GF-D8 (cell line): ENCODE measurements at places on chromosomes 16 and 17.

DNA sequence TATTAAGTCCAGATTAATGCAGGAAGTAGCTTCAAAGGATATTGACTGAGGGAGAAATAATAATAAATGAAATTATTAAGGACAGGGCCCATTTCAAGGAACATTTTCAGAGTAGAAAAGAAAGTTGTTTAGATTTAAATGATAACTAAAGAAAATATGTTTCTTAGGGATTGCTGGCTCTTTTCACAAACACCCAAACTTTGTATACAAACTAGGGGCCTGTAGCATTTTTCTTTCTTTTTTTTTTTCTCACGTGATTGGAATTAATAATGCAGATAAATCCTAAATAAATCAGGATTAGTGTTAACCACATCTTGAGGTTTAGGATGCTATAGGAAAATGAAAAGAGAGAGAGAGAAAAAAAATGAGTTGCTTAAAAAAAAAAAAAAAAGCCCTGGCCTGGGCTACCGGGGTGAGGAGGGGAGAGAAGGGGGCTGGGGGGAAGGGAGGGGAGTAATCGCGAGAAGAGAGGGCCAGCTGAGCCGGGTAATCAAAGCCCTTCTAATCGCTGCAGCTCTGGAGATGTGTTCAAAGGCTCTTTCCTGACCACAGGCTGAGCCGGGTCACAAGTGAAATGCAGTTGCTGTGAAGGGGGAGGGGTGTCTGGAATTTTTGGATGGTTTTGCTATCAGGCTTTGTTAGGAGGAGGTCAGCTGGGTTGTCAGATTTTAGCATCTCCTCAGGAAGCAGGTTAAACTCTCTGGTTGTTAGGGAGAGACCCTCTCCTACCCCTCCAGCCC is 104.6 kb upstream of the ZFHX3 start:
- DNase-seq: no peak

DNA sequence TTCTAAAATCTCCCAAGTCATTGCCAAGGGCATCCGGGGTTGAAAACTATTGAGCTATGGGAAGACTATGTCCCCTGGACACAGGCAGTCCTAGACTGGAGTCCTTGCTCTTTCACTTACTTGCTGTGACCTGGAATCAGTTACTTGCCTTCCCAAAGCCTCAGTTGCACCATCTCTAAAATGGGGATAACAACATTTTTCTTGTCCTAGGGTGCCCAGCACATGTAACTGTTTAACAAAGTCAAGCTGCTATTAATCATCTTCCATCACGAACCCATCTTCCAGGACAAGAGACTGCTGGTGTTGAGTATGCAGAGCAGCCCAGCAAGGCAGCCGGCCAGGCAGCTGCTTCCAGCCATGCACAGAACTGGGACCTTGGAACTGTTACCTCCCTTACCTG is 9.9 kb upstream of the CACNG4 start:
- DNase-seq: no peak

GRCh38 chr17:72223866-72224291 is 103.1 kb downstream of the SOX9 start:
- DNase-seq: no peak

GRCh38 chr16:87017371-87018012 is 299.7 kb downstream of the C16orf95 start:
- no peak for DNase-seq

- no peak for DNase-seq
These were observed 228.5 kb downstream of the TOX3 start for GRCh38 chr16:52318302-52319009.

GRCh38 chr17:1490643-1491442 is 1.6 kb downstream of the MYO1C start:
- DNase-seq: no peak

DNA sequence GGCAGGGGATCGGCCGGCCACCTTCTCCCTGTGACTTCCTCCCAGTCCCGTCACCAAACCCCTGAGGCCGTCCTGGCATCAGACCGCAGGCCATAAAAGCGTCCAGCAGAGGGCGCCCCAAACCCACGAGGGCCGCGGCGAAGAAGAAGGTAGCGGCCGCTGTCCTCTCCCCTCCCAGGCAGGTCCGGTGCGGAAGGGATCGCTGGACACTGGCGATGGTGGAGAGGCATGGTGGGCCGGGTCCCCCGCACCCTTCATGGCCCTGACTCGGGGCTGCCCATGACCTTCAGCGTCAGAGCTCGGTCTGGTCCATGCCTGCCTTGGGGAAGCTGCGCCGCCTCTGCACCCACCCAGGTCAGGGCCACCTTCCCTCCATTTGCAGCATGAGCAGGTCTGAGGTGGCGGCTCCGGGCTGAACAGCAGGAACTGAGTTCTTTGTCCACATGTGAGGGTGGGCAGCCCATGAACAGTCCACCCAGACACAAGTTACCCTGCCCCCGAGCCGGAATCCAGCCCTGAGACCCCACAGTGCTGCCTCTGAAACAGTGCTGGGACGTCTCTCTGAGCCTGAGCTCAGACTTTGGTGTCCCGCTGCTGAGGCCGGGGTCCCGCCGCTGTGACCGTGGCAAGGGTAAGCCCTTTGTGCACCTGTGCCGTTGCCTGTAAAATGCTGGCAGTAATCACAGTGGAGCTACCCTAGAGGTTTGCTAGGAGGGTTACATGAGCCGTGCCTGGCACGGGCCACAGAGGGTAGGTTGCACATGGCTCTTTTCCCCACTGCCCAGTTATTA is 40.8 kb upstream of the CMIP start:
- peak; percentile 26 for DNase-seq

GRCh38 chr16:86516623-86517003 is 6.3 kb downstream of the FOXF1 start:
- no peak for DNase-seq

DNA sequence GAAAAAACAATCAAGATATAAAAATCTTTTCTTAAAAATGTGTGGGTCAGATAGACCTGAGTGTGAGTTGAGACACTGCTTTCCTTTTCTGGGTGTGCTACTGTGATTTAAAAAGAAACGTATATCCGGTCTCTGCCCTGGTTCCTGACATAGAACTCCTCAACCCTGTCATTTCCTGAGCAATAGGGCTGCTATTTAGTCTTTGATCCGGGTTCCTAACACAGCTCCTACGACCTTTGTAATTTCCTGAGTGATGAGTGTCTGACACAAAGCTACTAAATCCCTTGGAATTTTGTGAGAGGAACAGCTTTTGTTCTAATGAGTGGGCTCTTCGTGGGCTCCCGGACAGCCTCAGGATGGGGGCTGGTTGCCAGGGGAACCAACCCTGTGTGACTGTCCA is 93.9 kb upstream of the FA2H start:
- no peak for DNase-seq

GRCh38 chr16:3650631-3651265 is 3.7 kb upstream of the DNASE1 start:
- no peak for DNase-seq

DNA sequence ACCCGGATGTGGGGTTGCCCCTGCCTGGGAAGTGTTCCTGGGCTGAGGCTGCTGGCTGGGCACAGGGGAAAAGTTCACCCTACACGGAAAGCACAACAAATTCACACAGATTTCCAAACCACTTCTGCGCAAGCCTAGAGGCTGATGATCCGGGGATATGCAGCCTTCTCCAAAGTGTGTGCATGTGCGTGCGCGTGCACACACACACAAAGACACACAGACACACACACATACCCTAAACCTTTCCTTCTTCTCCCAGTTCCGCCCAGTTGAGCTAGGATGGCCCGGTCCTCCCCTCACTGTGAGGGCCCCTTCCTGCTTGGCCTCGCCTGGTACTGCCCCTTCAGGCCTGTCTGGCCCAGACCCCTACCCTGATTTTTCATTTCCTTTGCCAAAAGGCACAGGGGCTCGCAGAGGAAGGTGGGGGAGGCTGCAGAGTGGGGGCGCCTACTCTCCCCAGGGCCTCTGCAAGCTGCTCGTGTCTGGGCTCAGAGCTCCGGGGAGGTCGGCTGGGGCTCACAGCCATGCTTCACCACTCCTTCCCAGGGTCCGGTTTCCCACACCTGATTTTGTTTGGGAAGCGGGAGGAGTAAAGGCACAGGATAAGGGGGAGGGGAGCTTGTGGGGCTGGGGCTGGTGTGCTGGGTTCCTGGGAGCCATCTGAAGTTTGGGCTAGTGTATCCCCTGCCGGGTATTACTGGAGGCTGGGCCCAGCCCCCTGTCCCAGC is 144.7 kb downstream of the ENGASE start:
- DNase-seq: no peak

- DNase-seq: no peak
These were observed 48.7 kb downstream of the TENT4B start for GRCh38 chr16:50201787-50202186.

DNA sequence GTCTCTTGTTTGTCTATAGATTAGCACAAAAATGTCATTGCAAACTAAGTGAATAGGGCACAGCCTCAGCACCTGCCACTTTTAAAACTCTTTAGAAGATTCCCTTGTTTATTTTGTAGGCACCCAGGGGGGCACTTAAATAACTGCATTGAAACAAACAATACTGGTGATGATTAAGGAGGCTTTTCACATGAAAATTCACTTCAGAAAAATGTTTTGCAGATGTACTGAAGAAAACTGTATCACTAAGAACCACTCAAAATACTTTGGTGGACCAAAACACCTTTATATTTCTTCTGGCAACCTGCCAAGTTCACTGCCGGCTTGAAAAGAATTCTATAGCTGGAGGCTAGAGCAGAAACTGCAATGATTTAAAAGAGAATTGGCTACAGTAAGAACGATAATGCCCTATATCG is 281.5 kb downstream of the TOX3 start:
- no peak for DNase-seq

GRCh38 chr17:76843703-76844484 is 24.3 kb upstream of the MGAT5B start:
- DNase-seq: no peak

- DNase-seq: no peak
These were observed 602.5 kb upstream of the SALL1 start for GRCh38 chr16:51753467-51754127.

DNA sequence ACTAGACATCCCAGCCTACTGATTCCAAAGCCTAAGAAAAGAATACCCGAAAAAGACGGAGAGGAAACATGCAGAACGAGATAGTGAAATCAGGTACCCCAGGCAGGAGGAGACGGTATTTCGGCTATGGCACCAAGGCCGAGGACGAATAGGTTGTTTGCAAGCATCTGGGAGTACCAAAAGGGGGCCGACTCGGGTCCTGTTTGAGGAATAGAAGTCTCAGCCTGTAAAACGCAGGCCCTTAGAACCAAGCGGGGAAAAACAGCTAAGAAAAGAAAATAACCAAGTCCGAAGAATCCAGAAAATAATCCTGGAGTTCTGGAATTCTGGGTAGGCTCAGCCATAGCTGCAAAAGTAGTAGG is 537 bp downstream of the SLC35B1 start:
- no peak for DNase-seq

- no peak for DNase-seq
These were observed 33.3 kb downstream of the RPH3AL start for GRCh38 chr17:319266-319665.

DNA sequence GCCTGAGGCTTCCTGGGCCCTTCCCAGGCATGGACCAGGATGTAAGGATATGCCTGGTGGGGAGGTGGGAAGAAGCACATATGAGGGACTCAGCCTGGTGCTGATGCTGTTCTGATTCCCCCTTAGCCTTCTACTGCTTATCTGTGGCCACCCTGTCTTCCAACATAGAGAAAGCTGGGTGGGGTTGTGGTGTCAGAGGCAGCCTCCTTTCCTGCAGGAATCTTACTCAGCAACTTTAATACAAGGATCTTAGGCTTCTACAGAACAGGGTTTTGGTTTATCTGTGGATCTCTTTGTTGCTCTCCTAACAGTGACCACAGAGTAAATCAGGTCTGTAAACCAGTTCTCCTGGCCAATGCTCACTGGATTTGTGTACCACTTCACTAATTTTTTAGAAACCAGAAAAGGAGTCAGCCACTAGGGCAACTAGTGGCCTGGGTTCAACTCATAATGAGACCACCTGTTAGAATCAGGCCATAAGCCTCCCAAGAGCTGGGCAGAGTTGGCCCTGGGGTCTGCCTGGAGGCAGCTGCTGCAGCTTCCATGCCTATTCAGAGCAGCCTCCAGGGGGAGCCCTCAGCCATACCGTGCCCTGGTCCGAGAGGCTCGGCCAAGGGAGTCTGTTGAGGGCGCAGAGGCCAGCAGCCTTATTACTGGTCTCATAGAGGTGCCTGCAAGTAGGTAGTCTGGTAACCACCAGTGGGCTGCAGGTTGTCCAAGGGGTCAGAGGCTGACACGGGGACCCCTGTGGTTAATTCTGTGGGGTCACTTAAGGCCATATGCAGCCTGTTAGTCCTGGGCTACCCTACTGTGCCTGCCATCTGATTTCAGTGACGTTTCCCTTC is 7.1 kb downstream of the HAS3 start:
- no peak for DNase-seq

GRCh38 chr16:12543700-12544476 is 259.8 kb downstream of the CPPED1 start:
- no peak for DNase-seq

- no peak for DNase-seq
These were observed 39.1 kb downstream of the PSME3IP1 start for GRCh38 chr16:57146735-57147134.

DNA sequence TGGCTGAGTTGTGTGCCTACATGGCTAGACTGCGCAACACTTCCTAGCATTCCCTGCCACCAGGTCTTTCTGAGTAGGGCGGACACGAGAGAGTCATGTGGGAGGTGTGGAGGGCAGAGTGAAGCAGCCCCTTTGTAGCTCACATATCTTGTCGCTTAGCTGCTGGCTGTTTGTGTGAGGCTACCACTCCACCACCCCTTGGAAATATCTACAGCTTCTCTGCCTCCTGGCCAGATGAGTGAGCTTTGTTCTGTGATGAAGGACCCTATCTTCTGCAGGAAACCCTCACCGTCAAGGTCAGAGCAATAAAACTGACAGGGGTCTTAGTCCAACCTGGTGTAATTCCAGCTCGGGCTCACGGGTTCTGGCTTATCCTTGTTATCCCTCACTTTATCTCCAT is 232.1 kb upstream of the ASIC2 start:
- DNase-seq: no peak

- DNase-seq: no peak
These were observed 754 bp upstream of the NOXO1 start for GRCh38 chr16:1982013-1982433.

- no peak for DNase-seq
These were observed 184.1 kb downstream of the PMP22 start for GRCh38 chr17:15081008-15081407.

DNA sequence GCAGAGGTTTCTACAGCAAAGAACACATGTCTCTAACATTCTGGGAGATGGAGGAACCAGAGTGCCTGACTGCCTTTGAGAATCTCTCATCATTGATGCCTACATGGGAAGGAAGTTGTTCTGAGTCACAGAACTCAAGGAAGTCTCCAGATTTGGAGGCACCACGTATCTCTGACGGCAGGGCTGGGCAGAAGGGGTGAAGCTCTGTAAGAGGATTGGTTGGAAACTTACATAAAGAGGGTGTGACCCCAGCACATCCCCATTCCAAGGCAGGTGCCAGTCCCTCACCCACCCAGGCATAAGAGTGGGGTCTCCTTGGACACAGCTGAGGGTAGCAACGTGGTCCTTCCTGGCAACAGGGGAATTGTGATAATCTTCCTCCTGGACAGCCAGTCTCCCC is 17.4 kb downstream of the TNFRSF13B start:
- DNase-seq: no peak
